ENCODE measurements at places on chromosomes 1 and 21.

GRCh38 chr1:64567426-64568170 lies 97.7 kb downstream of the CACHD1 start:
- peaks cover 14% of the 10 kb centered on the region for H3K4me1 ChIP-seq
- no peaks in the 10 kb centered on the region for H3K36me3 ChIP-seq
- H3K27me3 ChIP-seq: no peaks in the 10 kb centered on the region
- H3K27ac ChIP-seq: no peak overlapping the region

DNA sequence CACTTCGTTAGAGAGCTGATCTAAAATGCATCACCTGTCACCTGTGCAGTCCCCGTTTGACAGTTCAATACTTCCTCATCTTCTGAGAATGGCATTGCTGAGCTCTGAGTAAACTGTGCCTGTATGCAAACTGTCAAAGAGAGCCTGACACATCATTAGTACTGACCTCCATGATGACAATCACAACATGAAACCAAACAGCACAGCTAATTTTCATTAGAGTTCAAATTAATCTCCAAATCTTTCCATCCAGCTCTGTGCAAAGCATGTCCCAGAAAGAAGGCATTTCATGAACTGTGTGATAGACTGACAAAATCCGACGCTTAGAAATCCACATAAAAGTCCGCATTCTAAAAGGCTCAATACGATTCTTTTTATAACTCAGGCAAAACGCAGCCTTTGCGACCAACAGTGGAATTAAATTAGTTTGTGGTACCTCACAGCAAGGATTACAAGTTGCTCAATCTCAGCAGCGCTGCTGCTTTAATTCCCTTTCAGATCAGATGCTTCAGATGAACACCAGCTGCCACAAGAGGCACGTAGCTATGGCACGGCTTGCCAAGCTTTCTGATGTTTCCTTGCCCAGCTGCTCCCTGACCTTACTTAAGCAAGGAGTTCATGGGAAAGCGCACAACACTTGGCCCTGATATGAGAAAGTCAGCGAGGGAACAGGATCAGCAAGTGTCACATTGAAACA lies 765.5 kb upstream of the PRMT6 start:
- H3K4me3 ChIP-seq: no peak overlapping the region
- no peaks in the 10 kb centered on the region for H3K4me1 ChIP-seq
- H3K27ac ChIP-seq: no peak overlapping the region
- H3K27me3 ChIP-seq: no peaks in the 10 kb centered on the region

- no peak overlapping the region for H3K4me3 ChIP-seq
- H3K4me1 ChIP-seq: no peaks in the 10 kb centered on the region
- no peaks in the 10 kb centered on the region for H3K36me3 ChIP-seq
Measured at GRCh38 chr1:222373216-222373615, 174.7 kb downstream of the HHIPL2 start.

- H3K36me3 ChIP-seq: no peaks in the 10 kb centered on the region
- H3K27ac ChIP-seq: no peak overlapping the region
- H3K4me1 ChIP-seq: no peaks in the 10 kb centered on the region
- H3K27me3 ChIP-seq: no peaks in the 10 kb centered on the region
- H3K4me3 ChIP-seq: no peak overlapping the region
- ATAC-seq: no peak
Measured at GRCh38 chr1:34405266-34405959, 228.7 kb downstream of the C1orf94 start.

GRCh38 chr1:109573785-109574184 lies 25.4 kb downstream of the GNAI3 start:
- H3K27me3 ChIP-seq: no peaks in the 10 kb centered on the region
- H3K27ac ChIP-seq: no peak overlapping the region
- H3K4me1 ChIP-seq: peaks cover 57% of the 10 kb centered on the region
- ATAC-seq: no peak

GRCh38 chr1:12456979-12457378 lies 161.0 kb downstream of the DHRS3 start:
- peaks cover 99% of the 10 kb centered on the region for H3K4me1 ChIP-seq
- no peaks in the 10 kb centered on the region for H3K36me3 ChIP-seq
- no peak overlapping the region for H3K4me3 ChIP-seq
- ATAC-seq: no peak
- H3K27me3 ChIP-seq: no peaks in the 10 kb centered on the region

GRCh38 chr1:9293533-9294404 lies 1.1 kb downstream of the SPSB1 start:
- H3K4me3 ChIP-seq: peak overlapping the region; percentile 83
- H3K36me3 ChIP-seq: no peaks in the 10 kb centered on the region
- ATAC-seq: no peak
- peak overlapping the region; percentile 97 for H3K27ac ChIP-seq
- H3K27me3 ChIP-seq: no peaks in the 10 kb centered on the region

Data from gastroesophageal sphincter (tissue), 4 donors.